ENCODE measurements at places on chromosomes 2 and 18.

- DNase-seq = peak; percentile 50
These were observed 40.5 kb upstream of the EMILIN2 start for GRCh38 chr18:2805970-2806943.

DNA sequence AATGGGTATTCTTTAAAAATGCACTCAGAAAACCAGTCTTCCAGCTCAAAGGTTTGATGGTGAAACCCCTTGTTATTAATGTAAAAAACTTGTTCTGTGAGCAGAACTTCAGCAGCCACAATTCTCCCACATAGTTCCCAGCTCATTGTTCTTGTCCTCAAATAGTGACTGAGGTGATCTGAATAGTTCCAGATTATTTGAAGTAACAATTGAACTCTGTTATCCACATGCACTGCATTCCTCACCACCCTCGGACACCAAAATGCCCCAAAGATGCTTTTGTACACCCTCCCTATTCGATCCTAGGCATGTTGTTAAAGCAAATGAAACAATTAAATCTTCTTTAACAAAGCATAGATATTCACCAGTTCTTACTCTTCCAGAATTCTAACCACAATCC is 2186.8 kb upstream of the CELF4 start:
- DNase-seq = peak; percentile 42

DNA sequence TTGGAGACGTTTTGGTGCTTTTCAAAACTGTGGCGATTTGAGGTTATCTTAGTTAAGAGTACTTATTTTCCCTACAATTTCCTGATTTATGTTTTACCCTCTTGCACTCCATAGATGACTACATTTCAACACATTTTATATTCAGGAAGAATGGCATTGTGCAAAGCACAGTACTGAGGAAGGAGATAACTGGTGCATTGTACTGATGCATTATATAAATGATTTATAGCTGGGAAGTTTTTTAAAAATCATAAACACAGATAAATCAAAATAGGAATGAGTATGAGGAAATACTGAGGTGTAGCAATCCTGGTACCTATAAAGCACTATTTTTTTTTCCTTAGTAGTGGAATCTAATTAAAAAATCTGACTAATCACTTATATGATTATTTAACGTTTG is 5.6 kb downstream of the REL start:
- DNase-seq = no peak

- no peak for DNase-seq
These were observed 57.9 kb downstream of the LIPG start for GRCh38 chr18:49619801-49620200.

DNA sequence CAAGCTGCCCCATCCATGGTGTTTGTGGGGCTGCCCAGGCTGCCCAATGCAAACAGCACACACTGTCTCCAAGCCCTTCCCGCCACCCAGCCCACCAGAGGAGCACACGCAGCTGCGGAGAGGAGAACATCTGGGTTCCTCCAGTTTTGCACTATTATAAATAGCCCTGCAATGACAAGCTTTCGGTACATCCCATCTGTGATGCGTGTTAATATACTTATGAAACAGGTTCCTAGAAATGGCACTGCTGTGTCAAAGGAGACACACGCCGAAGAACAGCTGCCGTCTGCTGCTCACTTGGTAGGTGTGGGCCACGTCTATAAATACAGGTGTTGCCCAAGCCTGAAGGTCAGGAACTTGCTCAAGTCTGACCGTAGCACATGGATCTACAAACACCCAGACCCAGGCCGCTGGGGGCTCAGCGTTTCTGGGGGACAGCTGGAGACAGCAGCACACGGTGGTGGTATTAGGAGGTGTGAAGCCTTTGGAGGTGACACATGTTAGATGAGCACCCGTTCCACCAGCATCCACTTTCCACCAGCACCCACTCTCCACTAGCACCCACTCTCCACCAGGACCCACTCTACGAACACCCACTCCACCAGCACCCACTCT is 34.3 kb downstream of the PXDN start:
- DNase-seq = no peak

DNA sequence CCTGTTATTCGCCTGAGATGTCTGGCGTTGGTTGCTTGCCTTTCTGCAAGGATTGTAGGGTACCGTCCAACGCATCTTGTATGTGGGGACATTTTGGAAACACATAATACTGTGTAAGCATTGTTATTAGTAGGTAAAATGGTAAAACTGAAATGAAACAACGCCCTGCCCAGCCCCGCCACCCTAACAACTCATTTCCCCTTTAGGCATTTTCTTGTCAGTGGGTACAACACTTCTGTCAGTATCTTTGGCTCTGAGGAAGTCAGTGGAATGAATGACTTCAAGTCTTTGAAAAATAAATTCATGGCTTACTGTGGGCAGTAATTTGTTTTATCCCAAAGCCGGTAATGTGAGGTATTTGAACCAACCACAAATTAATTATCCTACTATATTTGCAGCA is 86.0 kb downstream of the FMNL2 start:
- no peak for DNase-seq

- peak; percentile 75 for DNase-seq
These were observed 81.0 kb downstream of the TAF4B start for GRCh38 chr18:26307161-26307773.

- DNase-seq = peak; percentile 32
These were observed 13.1 kb downstream of the RNU2-63P start for GRCh38 chr2:88003074-88003755.

- DNase-seq = no peak
These were observed 415.3 kb downstream of the ZNF521 start for GRCh38 chr18:24936691-24937090.

DNA sequence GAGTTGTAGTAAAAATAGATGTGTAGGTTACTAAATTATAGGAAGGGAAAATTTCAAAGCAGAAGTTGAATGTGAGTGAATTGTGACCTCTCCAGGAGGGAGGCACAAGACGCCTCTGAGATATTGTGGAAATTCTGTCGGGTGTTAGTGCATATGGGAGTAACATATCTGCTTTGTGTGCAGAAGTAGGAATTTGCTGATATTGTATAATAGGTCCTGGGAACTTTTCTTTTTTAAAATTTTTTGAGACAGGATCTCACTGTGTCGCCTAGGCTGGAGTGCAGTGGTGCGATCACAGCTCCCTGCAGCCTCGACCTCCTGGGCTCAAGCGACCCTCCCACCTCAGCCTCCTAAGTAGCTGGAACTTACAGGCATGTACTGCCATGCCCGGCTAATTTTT is 34.7 kb downstream of the UBXN4 start:
- no peak for DNase-seq

- DNase-seq = no peak
These were observed 7.4 kb downstream of the KLHL30 start for GRCh38 chr2:238145851-238146250.

DNA sequence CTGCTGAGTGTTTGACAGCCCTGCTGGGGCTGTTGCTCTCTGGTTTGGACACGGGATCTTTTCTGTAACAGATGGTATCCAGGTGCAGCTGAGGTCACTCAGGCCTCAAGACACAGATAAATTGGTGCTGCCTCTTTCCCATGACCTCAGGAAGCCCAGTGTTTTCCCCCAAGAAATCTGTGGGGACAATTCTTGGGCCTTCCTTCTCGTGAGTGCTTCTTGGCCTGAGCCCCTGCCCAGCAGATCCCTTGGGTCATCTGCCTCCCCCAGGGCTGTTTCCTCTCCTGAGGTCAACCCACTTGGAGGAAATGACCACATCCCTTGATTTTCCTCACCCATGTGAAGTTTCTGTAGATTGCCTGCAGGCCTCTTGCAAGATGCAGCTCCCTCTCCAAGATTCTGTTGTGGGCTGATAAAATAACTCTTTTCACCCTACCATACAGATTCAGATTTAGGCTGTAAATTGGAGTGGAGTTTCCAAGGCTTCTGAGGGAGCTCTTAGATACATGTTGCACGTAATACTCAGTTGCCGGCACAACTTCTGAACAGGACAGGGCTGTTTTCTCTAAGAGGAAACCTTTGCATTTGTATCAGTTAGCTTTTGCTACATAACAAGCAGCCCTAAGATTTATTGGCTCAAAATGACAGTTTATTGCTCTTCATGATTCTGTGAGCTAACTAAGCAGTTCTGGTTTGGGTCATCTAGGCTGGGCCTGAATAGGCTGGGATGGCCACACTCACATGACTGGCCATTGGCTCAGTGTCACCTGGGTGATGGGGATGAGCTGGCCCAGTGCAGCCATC is 13.1 kb downstream of the ZAP70 start:
- DNase-seq = no peak

Measured in astrocyte of the hippocampus (primary cell).